ENCODE measurements at places on chromosomes 16 and 17.
A peak's percentile ranks its signal among the peaks of the same experiment; 100 is the strongest.

GRCh38 chr17:82416264-82416663 lies 1.9 kb upstream of the HEXD start:
- DNase-seq: no peak

DNA sequence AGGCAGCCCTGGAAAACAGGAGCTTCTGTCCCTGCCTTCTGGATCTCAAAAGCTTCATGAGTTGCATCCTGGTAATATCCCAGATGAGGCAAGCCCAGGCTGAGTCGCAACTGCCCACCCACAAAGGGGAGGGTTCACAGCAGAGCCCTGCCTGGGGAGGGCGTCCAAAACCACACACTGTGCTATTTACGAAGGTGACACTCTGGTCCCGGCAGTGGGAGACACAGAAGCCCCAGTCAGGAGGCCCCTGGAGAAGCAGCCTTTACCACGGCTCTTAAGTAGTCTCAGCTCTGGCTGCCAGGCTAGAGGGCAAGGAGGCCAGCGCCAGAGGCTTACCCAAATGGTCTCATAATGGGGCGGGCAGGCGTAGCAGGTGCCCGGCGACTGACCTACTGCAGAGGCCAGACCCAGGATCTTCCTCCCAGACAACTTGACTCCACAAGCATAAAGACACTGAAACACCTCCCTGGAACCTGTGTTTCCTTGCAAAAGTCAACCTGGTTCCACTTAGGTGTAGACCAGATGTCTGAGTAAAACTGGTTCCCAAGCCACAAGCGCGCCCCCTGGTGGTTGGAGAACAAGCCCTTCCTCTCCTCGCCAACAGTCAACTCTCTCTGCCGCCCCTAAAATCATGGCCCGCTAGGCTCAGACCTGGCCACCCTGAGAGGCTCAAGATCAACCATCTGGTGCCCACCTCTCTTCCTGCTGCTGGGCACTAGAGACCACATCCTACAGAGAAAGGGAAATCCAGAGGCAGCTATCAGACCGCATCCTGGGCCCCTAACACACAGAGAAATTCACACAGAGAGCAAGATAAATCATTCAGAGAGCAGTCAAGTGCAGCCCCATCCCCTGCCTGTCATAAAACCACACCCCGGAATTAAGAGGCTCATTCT lies 5.2 kb downstream of the AXIN2 start:
- peak; percentile 90 for DNase-seq

- peak; percentile 91 for DNase-seq
Measured at GRCh38 chr16:30052671-30053372, 12.7 kb upstream of the ALDOA start.

DNA sequence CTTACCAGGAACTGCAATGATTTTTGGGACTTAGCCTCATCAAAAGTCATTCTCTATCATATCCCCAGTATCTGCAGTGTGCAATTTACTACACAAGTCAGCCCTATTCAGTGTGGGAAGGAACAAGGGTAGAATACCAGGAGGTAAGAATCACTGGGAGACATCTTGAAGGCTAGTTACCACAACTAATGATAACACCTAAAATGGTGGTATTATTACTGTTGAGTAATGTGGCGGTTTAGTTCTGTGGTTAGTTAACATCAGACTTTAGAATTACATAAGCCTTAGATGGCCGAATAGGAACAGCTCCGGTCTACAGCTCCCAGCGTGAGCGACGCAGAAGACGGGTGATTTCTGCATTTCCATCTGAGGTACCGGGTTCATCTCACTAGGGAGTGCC lies 567.9 kb upstream of the CDH11 start:
- no peak for DNase-seq

GRCh38 chr16:78715673-78716072 lies 616.2 kb downstream of the WWOX start:
- DNase-seq: no peak

- peak; percentile 7 for DNase-seq
Measured at GRCh38 chr17:31596382-31597323, 205.2 kb downstream of the RAB11FIP4 start.

GRCh38 chr16:12390074-12390605 lies 413.5 kb downstream of the CPPED1 start:
- no peak for DNase-seq

DNA sequence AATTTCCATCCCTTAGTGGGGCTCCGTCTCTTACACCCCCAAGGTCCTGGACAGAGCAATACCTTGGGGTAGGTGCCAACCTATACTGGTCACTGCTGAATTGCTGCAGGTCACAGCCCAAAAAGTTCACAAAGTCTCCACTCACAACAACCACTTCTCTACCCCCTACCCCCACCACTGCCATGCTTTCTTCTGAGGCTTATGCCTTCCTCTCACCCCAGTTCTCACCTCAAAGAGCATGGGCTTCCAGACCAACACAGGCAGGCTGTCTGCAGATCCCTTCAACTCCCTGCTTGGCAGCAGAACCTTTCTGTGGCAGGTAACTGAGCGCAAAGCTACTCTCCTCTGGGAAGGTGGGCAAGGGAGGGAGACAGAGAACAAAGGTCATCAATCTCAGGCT lies 35.5 kb downstream of the C16orf78 start:
- no peak for DNase-seq

DNA sequence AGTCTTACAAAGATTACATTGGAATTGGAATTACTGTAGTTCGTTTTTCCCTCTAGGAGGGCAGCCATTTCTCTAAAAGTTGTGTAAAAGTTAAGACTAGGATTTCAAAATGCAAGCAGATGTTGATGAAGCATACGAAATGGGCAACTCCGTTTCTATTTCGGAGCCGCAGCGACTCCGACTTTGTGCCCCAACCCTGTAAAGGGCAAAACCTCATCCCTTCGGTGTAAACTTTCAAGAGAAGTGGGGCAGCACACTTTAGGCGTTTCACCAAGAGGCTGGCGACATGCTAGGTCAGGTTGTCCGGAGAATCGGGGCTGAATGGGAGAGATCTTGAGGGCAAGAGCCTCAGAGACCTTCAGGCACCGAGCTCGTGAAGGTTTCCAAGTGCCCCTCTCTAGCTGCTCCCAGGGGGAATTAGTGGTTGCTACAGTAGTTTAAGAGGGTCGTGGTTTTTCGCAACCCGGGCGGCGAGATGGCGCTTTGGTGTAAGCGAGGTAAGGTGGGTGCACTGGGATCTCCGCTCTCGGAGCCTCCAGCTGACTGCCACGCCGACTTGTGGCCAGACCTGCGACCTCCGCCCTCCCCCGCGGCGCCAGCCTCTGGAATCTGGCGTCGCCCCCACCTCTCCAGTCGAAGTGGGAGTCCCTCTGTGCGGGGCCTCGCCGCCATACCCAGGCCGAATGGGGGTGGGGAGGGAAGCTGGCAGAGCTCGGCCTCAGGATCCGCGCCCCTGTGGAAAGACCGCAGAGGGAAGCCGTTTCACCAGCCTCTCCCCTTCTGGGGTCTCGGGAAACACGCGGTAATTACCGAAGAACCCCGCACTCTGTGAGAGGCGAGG lies 1.0 kb upstream of the HEXIM2 start:
- DNase-seq: peak; percentile 29

- no peak for DNase-seq
Measured at GRCh38 chr16:259814-260253, 15.9 kb downstream of the RGS11 start.

- peak; percentile 9 for DNase-seq
Measured at GRCh38 chr17:80036715-80037477, 454 bp downstream of the CCDC40 start.

- peak; percentile 66 for DNase-seq
Measured at GRCh38 chr17:28712032-28712704, 480 bp upstream of the PROCA1 start.

DNA sequence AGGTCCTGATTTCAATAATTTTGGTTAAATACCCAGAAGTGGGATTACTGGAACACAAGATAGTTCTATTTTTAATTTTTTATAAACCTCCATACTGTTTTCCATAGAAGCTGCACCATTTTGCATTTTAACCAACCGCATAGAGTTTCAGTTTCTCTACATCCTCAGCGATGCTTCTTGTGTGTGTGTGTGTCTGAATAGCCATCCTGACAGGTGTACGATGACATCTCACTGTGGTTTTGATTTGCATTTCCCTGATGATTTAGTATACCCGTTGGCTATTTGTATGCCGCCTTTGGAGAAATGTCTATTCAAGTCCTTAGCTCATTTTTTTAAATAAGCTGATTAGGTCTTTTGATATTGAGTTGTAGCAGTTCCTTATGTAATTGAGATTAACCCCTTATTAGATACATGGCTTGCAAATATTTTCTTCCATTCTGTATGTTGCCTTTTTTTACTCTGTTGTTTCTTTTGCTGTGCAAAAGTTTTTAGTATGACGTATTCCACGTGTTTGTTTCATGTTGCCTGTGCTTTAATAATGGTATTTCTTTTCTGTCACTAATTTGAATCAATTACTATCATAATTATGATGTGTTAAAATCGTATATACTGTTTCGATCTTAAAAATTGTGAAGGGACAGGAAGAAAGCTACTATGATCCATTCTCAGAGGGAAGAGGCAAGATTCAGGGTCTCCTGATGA lies 227.2 kb upstream of the MON1B start:
- no peak for DNase-seq

- DNase-seq: no peak
Measured at GRCh38 chr17:28112181-28112580, 69.7 kb downstream of the NLK start.

DNA sequence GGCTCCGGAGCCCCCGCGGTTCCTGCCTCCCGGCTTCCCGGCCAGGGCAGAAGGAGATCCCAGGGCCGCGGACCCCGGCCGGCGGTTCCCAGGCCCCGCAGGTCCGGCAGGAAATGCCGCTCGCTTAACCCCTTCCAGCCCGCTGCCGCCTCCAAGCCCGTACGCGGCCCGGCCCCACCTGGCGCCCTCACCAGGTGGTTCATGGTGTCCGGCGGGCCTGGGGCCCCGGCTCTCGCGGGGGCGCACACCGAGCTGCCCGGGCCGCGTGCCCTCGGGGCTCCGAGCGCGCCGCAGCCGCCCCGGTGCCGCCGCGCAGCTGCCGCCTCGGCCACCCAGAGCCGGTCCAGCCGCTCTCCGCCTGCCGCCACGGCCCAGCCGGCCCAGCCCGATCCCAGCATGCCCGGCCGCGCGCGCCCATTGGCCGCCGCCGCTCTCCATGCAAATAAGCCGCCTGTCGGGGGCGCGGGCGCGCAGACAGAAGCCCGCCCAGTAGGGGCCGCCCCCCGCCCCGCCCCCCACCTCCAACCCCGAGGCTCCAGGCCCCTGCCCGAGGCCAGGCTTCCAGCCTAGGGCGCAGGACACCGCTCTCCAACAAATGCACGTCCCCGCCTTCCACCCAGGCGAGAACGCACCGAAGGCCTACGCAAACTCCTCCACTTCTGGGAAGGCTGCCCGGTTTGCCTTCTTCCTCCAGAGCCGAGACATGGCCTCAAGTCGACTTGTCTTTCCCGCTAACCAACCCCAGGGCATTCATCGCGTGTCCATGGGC lies at the start of gene BCAR1:
BCAR1 (minus strand) TSS at position 345 of the 769 bp plus-strand sequence; CDS start at position 203, 142 bp downstream.
- DNase-seq: no peak

DNA sequence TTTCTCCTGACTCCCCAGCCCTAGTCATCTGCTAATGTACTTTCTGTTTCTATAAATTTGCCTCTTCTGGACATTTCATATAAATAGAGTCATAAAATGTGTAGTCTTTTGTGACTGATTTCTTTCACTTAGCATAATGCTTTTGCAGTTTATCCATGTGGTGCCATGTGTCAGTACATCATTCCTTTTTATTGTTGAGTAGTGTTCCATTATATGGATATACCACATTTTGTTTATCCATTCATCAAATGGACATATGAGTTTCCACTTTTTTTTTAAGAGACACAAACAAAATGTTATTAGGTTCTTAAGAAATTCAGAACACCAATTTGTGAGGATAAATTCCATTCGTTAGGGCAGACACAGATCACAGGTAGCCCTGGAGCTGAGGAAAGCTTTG lies 11.0 kb downstream of the DBF4B start:
- no peak for DNase-seq

DNA sequence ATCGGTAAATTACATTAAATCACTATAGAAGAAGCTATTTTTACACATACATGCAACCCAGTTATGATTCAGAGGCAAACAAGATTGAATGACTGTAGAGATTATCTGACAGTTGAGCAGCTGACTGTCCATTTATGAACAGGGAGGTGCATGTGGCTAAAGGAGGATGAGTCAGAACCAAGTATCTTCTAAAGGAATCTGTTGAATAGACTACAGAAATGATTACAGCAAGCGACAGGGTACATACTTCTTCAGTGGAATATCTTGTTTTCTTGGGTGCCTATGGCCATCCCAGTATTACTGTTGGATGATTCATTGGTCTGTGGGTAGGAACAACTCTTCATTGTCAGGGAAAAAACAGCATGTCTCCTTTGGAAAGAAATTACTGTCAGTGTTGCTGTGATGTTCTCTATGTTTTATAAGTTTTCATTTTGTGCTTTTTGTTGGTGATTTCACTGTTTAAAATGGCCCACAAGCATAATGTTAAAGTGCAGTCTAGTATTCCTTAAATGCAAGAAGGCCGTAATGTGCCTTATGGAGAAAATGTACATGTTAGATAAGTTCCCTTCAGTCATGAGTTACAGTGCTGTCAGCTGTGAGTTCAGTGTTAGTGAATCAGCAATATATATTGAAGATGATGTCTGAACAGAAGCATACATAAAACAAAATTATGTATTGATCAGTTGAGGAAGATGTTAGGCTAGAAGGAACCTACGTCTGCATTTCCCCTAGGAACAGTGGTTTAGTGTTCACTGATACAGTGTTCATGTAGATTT lies 27.0 kb downstream of the CBFB start:
- no peak for DNase-seq

GRCh38 chr17:50326831-50327364 lies 19.0 kb upstream of the XYLT2 start:
- DNase-seq: no peak

GRCh38 chr17:49404906-49405305 lies 9.8 kb downstream of the PHB1 start:
- DNase-seq: no peak
